ENCODE measurements at places on chromosomes 4 and X.

DNA sequence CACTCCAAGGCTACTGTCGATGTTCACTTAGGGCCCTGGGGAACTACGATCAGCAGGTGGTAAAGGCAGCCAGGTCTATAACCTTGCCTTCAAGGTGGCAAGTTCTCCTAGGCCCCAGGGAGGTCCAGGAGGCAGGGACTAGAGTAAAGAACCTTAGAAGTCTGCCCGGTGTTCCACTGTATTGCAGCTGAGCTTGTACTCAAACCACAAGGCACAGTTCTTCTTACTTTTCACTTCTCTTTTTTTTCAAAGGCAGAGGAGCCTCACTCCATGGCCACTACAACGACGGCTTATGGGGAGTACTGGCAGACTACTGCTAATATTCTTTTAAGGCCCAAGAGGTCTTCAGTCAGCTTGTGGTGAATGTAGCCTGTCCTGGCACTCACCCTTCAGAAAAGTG is 78.8 kb upstream of the GPR174 start:
- no peak for DNase-seq

- DNase-seq = no peak
These were observed 25.0 kb upstream of the UBA6 start for GRCh38 chr4:67725981-67726380.

DNA sequence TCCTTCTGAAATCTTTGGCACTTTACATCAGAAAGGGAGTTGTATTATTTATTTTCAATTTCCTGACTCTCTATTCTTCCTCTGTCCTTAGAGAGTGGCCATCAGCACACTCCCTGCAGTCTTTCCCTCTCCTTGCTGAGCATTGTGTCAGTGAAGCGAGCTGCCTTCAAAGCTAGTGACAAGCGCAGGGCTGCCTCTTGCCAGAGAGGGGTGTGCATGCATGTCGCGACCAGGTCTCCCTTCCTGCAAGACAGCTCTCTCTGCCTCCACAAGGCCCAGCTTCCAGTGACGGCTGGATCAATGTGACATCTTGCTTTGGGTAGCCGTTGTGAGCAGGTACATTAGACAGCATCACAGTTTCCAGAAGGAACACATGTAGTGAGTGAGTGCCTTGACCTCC is 810.9 kb upstream of the TENM3 start:
- DNase-seq = no peak

DNA sequence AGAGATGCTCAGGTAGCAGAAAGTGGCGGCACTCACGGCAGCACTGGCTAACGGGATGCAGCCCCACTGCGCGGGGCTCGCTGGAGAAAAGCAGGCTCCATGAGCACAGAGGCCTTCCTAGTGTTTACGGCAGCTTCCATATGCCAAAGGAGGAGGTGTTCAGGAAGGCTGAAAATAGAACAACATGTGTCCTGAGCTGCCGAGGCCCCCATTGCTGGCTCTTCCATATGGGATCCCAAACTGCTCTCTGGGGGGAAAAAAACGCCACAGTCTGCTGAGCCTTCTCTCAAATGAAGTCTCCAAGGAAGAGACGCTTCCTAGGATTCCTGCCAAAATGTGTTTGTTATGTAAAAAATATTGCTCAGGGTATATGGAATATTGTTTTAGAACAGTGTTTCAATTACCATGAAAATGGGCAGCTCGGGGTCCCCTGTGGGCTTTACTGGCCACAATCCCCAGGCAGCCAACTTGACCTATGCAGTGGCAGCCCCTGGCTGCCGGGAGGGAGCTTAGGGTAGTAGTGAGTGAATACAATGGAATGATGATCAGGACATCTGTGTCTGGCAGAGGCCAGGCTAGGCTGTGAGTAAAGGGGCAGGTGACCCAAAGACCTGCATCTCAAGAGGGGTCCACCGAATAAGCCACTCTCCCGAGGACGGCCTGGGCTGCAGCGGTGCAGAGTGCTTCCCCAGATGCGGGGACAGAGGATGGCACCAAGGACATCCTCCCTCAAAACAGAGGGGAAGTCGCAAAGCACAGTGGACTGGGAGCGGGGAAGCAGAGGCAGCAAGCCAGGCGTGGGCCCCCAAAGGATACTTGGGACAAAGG is 170.1 kb downstream of the AFAP1 start:
- no peak for DNase-seq

DNA sequence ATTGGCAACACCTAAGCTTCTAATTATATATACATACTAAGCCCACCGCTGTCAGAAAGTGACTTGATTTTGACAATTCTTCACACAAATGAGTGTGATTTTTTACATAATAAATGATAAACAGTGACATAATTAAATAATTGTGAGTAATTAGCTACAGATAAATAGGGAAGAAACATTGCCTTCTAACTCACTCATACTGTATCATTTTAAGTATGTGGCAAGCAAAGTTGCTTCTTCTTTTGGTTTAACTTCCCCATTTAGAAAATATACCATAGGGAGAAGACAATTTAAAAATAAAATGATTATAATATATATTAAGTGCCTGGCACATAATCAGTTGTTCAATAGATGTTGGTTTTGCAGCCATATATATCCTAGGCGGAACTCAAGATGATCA is 644.2 kb downstream of the FSTL5 start:
- DNase-seq = no peak

GRCh38 chr4:8005033-8005808 is 65.6 kb upstream of the AFAP1 start:
- no peak for DNase-seq

DNA sequence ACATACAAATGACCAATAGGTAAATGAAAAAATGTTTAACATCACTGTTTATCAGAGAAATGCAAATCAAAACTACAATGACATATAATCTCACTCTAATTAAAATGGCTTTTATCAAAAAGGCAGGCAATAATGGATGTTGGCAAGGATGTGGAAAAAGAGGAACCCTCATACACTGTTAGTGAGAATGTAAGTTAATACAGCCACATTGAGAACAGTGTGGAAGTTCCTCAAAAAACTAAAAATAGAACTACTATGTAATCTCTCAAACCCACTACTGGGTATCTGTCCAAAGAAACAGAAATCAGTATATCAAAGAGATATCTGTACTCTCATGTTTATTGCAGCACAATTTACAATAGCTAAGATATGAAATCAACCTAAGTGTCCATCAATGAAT is 165.9 kb upstream of the HHIP start:
- no peak for DNase-seq

- DNase-seq = no peak
These were observed 135.1 kb downstream of the REPS2 start for GRCh38 chrX:17081511-17081910.

- no peak for DNase-seq
These were observed 238.1 kb downstream of the SPOCK3 start for GRCh38 chr4:166996216-166996615.
